GM12878 (cell line): ENCODE measurements at places on chromosomes 11 and 22. TPM values are rescaled to one million over a fixed set of nuclear protein-coding genes. Genes with fewer than 3 reads are reported as not detected.

GRCh38 chr11:208917-209260, 1.4 kb downstream of the RIC8A start:
- DNase-seq = no peak

SAAL1 gene
- 55.8 and 59.4 TPM in 2 replicates for polyA plus RNA-seq

DNA sequence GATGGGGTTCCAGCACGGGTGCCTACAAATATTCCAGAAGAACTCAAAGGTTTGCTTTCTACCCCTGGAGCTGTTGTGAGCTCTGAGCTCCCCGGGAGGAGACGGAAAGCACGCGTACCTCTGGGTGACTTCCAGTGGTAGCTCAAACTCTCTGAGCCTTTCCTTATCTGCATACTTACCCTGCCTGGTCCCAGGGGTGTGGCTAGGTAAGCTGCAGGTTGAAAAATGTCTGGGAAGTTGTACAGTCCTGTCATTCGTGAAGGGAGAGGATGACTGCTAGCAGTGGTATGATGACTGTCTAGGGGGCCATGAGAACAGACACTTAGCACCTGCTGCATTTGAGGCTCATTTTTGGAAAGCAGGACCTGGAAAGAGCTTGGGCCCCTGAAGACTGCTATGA, 111.5 kb downstream of the DSCAML1 start:
- DNase-seq = no peak

PRDM10 gene
- polyA plus RNA-seq = 3.7 and 5.7 TPM in 2 replicates

DNA sequence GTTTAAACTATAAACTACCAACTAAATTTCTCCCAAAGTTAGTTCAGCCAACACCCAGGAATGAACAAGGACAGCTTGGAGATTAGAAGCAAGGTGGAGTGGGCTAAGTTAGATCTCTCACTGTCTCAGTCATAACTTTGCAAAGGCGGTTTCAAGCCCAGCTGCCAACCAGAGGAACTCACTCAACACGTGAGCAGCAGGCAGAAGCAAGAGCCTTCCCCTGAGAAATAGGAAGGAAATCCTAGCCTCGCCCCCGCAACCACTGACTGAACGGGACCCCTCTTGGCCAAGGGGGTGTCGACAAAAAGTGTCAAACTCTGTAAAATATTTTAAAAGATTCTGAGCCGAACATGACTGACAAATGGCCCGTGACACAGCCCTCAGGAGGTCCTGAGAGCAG, 4.4 kb upstream of the KRTAP5-9 start:
- no peak for DNase-seq

ACTN3 gene
- 0.06 TPM in 1 of 2 replicates, not detected in the other for polyA plus RNA-seq

SPINDOC gene
- polyA plus RNA-seq = 0.67 and 1.2 TPM in 2 replicates

ISX gene
- 0.53 and 0.66 TPM in 2 replicates for polyA plus RNA-seq

GRCh38 chr11:122847466-122847865, 9.2 kb downstream of the CRTAM start:
- no peak for DNase-seq

GRCh38 chr11:87325490-87325872, 287.7 kb downstream of the TMEM135 start:
- DNase-seq = no peak

GRCh38 chr11:2919188-2919587, 10.0 kb downstream of the PHLDA2 start:
- no peak for DNase-seq

SSTR3 gene
- 0.79 and 1.2 TPM in 2 replicates for polyA plus RNA-seq

DNA sequence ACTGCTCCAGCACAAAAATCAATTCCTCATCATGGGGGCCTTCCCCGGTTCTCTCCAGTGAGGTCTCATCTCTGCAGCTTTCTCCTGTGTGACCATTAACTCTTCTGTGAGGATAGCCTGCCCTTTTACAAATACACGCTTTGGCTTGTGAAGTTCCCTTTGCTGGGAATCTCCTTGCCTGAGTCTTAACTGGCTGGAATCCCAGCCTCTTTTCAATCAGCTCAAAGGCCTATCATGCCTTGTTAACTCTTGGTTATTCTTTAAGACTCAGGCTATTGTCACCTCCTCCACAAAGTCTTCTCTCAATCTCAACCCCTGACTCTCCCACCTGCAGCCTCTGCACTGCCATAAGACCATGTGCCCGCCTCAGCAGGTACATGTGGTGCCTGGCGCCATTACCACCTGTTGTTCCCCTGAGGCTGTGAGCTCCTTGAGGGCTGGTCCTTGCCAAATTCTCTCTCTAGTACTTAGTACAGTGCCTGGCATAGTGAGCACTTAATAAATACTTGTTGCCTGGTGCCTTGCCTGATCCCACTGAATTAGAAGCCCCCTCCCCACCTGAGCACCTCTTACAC, 128.2 kb downstream of the ST3GAL4 start:
- DNase-seq = no peak

CRYBB1 gene
- polyA plus RNA-seq = 0.32 TPM in 1 of 2 replicates, not detected in the other

GRCh38 chr11:18836417-18836816, 44.8 kb upstream of the PTPN5 start:
- DNase-seq = no peak

- DNase-seq = no peak
Measured at GRCh38 chr11:68229601-68230000, 16.5 kb upstream of the KMT5B start.

- DNase-seq = no peak
Measured at GRCh38 chr11:92192141-92192540, 32.5 kb upstream of the FAT3 start.

SCN2B gene
- polyA plus RNA-seq = not detected in 2 replicates

DNA sequence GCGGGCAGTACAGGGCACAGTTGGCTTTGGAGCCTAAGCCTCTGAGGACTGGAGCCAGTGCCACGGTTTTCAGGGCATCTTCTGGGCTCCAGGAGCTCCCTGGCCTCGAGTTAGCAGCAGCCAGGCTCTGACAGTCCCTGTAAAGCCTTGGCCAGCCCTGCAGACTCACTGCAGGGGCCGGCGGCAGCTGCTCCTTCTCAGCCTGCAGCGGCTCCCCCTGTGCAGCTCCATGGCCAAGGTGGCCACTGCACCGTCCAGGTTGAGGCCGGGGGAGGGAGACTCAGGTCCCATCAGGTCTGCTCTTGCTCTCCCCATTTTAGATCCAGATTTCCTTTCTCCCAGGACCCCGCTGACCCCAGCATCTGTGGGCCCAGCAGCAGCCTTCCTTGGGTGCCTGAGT, 1461.1 kb downstream of the BRD1 start:
- DNase-seq = no peak

CHRNA10 gene
- polyA plus RNA-seq = 0.32 and 0.36 TPM in 2 replicates

- no peak for DNase-seq
Measured at GRCh38 chr11:119472856-119473222, 49.9 kb upstream of the THY1 start.

GRCh38 chr11:19753451-19754106, 40.9 kb downstream of the NAV2 start:
- no peak for DNase-seq

GRCh38 chr11:17353821-17354600, 2.4 kb downstream of the NCR3LG1 start:
- no peak for DNase-seq

MPEG1 gene
- polyA plus RNA-seq = 1.2 and 2.5 TPM in 2 replicates

- no peak for DNase-seq
Measured at GRCh38 chr11:61264371-61264770, 23.4 kb downstream of the PGA5 start.

- DNase-seq = no peak
Measured at GRCh38 chr22:21819183-21819770, 48.2 kb downstream of the MAPK1 start.

RBMXL2 gene
- not detected in 2 replicates for polyA plus RNA-seq

- DNase-seq = no peak
Measured at GRCh38 chr11:116467823-116468222, 305.0 kb downstream of the BUD13 start.

DNA sequence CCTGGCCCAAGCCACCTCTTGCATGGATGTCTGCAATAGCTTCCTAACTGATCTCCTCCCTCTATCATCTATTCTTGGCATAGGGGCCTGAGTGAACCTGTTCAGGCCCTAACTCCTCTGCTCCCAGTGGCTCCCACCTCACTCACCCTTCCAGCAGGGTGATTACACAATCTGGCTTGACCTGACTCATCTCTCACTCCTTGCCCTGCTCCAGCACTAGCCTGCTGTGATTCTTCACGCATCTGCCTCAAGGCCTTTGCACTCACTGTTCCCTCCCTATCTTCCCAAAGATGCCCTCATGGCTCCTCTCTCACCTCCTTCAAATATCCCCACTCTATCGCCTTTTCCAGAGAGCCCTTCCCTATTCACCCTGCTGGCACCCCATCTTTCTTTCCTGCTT, 10.5 kb downstream of the SCN4B start:
- DNase-seq = no peak

UBASH3B gene
- polyA plus RNA-seq = 0.55 and 0.99 TPM in 2 replicates

OR2D2 gene
- polyA plus RNA-seq = not detected in 2 replicates

- no peak for DNase-seq
Measured at GRCh38 chr11:128262463-128263345, 324.7 kb downstream of the ETS1 start.

GPHA2 gene
- not detected in 2 replicates for polyA plus RNA-seq
